ENCODE measurements at places on chromosomes 13 and 19.

- DNase-seq: no peak
Measured at GRCh38 chr13:40756042-40756441, 14.9 kb downstream of the MRPS31 start.

DNA sequence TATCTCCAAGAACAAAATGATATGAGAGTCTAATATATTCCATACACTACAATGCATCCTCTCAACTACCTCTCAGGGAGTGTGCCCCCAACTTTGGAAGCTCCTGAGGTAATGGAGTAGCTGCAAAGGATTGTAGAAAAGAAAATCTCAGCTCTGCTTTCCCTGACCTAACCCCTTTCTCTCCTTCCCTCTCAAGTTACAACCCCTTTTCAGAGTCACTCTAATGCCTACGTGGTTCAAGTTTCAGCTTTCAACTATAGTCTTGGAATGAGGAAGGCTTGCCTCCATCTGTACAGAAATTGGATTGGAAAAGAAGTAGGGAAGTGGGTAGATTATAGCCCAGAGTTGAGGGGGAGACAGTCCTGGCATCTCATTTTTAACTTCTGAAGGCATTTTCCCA is 256.0 kb downstream of the PCDH9 start:
- no peak for DNase-seq

- DNase-seq: no peak
Measured at GRCh38 chr19:18774107-18774506, 17.0 kb downstream of the COMP start.

GRCh38 chr19:48370955-48371354 is 6.8 kb downstream of the SYNGR4 start:
- no peak for DNase-seq

GRCh38 chr13:77874406-77874805 is 44.2 kb downstream of the EDNRB start:
- no peak for DNase-seq

DNA sequence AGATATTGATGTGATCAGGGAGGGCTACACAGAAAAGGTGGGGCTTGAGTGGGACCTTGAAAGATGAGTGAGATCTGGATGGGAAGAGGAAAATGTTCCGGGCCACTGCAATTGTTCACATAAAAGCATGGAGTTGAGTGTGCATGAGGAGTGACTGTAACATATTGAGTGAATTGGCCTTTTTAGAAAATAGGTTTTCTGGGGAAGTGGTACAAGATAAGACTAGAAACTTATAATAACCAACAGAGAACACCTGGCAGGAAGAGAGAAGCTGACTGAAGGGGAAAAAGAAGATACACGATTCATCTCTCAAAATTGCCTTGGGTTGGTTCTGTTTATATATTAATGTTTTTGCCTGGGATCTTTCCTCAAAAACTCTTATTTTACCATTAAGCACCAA is 32.2 kb downstream of the SLC10A2 start:
- DNase-seq: no peak
